ENCODE measurements at places on chromosomes 3 and 15.

DNA sequence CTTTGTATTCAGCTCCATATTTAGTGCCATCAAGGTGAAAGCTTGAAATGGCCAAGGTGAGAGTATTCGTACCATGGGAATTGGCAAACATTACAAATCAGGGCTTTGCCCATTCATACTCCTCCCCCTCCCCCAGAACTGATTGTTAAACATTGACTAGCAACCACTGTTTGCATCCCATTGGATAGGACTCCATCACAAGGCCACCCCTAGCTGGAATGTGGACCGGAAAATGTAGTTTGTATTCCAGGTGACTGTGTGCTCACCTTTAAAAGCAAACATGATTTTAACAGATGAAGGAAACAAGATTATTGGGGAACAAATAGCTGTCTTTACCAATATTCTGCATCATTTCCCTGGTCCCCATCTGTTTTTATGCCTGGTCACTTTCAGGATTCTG lies 14.1 kb downstream of the ST3GAL6 start:
- DNase-seq = no peak

GRCh38 chr3:113436809-113437208 lies 4.5 kb downstream of the CFAP44 start:
- no peak for DNase-seq

- DNase-seq = no peak
These were observed 64.6 kb downstream of the CRTC3 start for GRCh38 chr15:90594301-90594738.

DNA sequence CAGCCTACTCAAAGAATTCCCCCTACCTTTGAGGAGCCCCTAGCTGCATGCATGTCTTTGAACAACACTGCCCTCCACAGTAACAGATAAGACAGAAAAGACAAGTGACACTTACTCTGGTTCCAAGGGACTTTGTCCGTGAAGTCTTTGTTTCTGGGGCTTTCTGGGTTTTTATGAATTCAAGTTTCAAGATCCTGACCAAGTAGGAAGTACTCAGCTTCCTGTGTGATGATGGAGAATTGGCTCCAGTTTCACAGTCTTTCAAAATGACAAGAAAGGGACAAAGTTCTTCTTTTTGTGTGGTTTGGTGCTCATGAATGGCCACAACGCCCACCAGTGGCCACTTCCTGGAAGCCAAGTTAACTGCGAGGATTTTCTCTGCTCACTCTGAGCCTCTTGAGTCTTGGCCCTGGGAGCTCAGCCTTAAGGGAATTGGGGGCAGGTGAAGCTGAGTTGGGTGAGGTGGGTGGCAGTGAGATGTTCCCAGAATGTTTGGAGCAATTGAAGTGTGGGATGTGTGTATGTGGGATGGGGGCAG lies at the start of gene CCR1:
Gene CCR1 (minus strand): TSS at position 147 of the 538 bp plus-strand sequence. CDS start 4,000 bp downstream, outside the sequence.
- no peak for DNase-seq

DNA sequence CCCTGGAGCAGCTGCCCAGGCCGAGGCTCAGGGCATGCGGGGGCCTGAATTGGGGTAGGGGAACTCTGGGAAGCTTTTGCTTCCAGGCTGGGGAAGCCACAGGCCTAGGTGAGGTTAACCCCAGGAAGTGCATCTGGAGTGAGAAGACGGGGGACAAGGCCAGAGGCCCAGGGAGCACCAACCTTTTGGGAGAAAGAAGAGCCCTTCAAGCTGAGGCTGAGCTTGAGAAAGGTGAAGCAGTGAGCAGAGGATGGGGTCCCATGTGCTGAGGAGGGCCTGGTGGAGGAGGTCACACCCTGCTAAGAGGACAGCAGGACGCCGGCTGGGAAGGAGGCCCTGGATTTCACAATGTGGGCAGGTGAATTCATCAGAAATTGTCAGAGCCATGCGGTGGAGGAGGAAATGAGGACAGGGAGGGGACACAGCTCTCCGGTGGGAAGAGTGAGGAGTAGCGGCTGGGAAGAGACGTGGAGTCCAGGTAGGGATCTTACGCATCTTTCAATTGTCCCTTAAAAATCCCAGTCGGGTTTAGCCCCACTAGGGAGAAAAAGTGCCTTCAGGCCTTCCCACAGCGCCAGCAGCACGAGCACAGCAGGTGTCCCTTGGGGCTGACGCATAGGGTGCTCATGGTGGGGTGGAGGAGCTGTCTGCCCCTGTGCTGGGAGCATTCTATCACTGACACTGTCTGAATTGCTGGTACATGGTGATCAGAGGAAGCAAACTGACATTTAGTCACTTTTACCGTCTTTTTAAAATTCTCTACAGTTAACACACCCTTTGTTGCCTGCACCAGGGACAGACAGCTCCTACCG lies 50.9 kb downstream of the HCN4 start:
- DNase-seq = no peak

DNA sequence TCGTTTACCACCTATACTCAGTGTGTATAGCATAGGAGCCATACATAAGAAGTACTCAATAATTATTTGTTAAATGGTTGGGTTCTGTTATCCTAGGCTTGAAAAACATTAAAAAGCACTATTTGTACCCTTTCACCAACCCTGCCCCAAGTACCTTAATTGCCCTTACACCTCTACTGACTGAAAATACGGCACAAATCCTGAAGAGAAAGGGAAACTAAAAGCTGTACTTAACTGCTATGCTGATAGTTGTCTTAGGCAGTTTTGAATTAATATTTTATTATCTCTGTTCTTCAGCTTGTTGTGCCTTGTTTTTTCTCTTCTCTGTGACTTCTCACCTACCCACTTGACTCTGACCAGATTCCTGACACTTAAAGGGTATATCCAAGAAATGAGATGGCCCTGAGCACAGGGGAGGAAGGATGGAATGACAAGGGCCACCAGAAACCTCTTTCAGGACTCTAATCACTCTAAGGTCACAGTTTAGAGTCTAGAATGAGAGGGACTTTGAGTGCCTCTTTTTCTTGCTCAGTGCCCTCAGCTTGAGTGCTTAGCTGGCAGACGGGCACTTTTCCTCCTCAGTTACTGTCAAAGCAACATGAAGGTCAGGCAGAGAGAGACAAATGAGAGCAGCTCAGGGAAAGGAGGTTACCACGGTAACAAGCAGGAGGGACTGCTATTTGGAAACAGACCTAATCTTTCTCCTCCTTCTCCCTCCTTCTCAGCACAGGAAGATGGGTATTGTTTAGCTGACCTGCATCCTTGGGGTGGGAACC lies 136.5 kb downstream of the ZNF609 start:
- no peak for DNase-seq

GRCh38 chr3:37103103-37103808 lies 71.1 kb downstream of the LRRFIP2 start:
- DNase-seq = no peak

DNA sequence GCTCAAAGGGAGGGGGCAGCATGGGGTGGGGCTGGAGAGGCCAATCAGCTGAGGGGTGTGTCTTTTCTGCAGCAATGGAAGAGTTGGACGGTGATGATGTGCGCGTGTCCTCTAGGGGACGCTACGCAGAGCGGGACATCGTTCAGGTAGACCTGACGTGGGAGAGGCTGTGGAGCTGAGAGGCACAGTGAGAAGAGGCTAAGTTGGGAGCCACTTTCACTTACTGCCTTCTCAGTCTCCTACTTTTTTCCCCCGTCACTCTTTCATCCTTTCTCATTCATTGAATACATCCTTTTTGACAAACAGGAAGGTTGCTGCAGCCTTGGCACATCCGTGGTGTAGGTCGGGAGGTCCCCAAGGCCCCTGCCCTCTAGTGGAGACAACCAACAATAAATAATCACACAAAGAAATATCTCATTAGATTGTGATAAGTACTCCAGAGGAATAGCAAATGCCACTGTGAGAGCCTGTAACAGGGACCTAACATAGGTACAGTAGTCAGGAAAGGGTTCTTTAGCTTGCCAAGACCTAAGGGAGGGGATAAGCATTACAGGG lies 4.4 kb upstream of the BRPF1 start:
- DNase-seq = no peak

GRCh38 chr3:171184372-171184771 lies 157.9 kb upstream of the SLC2A2 start:
- no peak for DNase-seq

- DNase-seq = no peak
These were observed 159.5 kb upstream of the LPP start for GRCh38 chr3:187994221-187995042.

DNA sequence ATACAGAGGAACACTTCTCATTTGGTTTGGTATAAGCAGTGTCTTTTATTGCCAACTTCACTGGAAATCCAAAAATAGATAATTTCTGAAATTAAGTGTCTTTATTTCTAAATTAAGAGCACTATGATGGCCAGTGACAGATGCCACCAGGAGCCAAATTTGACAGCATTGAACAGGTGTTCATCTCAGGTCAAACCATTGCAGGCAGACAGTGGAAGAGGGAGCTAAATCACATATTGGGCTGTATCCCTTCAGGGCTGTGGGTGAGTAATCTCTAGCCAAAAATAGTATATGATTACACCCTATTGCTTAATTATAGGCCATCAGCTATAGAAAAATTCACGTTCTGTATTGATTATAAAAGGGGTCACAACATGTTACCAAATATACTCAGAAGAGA lies 457.7 kb downstream of the NAALADL2 start:
- DNase-seq = no peak
